ENCODE measurements at places on chromosomes 3 and 15. TPM values are rescaled to one million over a fixed set of nuclear protein-coding genes. Genes with fewer than 3 reads are reported as not detected.

P2RY12 gene
- 7.5 TPM for total RNA-seq

ATP8B4 gene
- total RNA-seq: 34.9 TPM

GRIP2 gene
- total RNA-seq: 1.7 TPM

CIDEC gene
- total RNA-seq: not detected

LTK gene
- 2.0 TPM for total RNA-seq

NRG4 gene
- total RNA-seq: not detected

C3orf49 gene
- not detected for total RNA-seq

ATP10A gene
- total RNA-seq: 4.5 TPM

CEMIP gene
- total RNA-seq: 0.34 TPM

TRA2B gene
- 147 TPM for total RNA-seq

CD80 gene
- 19.7 TPM for total RNA-seq

WNT7A gene
- 3.9 TPM for total RNA-seq

KIF7 gene
- 3.9 TPM for total RNA-seq

TRIM71 gene
- total RNA-seq: not detected

RASL12 gene
- total RNA-seq: 38.5 TPM

BCL6 gene
- 168 TPM for total RNA-seq

COL8A1 gene
- 1.3 TPM for total RNA-seq

FBXO40 gene
- total RNA-seq: not detected

ACTC1 gene
- total RNA-seq: 0.51 TPM

Measured in spleen (tissue), 13 donors.